ENCODE measurements at places on chromosomes 13 and 19.

DNA sequence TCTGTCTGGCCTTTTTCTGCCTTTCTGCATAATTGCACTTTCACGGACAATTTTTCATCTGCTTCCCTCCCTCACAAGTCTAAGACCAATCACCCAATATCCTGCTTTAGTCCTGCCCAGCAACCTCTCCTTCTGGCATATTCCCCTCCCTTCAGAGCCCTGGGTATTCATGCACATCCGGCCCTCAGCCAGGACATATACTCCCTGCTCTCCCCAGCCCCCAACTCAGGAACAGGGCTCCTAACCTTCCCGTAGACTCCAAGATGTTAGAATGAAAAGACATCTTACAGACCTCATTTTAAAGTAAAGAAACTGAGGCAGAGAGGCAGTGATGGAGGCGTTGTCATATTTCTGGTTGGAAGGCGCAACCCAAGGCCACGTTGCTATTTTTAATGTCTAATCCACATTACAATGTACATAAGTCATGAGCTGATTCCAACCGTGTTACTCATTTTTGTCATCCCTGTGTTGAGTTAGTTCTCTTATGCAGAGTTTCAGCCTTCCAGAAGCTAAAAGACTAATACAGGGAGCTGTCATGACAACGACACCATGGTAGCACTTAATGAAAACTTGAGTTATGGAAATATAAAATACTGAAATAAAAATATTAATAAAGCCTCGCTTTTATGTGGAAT, 209.2 kb downstream of the TSHZ3 start:
- no peak for DNase-seq

DNA sequence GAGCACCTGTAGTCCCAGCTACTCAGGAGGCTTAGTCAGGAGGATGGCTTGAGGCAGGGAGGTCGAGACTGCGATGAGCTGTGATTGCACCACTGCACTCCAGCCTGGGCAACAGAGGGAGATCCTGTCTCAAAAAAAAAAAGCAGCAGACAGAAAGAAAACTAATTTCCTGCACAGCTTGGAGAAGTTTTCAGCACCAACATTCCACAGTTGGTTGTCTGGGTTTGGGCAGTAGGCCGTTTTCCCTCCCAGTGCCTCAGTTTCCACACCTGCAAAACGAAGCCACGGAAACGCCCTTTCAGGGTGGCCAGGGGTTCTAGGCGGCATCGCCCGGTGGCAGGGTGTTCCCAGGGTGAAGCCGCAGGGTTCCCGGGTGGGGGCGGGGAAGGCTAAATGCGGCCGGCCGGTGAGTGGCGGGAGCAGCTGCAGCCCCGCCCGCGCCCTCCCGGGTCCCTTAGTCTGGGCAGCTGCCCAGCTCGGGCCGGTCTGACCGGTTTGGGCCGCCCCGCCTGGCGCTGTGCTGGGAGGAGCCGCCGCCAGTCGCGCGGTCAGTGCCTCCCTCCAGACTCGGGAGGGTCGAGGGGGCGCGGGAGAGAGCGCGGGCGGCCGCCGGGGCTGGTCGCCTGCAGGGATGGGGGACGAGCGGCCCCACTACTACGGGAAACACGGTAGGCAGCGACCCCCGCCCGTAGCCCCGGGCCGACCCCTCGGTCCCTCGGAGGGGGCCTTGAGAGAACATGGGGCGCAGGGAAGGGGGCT, at the start of gene SLC44A2:
Gene SLC44A2, plus strand, starts transcription at position 551 of the 759 bp plus-strand sequence. Its CDS starts 81 bp downstream, at position 632.
- no peak for DNase-seq

GRCh38 chr13:33624253-33624652, 193.7 kb upstream of the RFC3 start:
- DNase-seq, result no peak

DNA sequence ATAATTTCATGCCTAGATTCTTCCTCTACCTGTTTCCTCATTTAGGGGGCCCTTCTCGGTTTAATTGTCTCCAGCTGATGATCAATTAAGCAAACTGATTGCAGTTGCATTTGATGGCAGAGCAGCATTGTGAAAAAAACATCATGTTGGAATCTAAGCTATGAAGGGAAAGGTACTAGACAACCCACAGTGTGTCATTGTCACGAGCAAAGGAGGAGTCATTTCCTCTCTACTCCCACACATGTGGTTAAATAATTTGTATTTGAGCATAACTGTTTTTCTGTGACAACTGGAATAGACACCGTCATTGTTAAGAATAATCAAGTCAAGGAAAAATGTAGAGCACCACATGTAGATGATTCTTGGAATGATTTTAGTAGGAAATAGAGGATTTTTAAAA, 240.3 kb downstream of the DCT start:
- DNase-seq, result peak; percentile 5

- no peak for DNase-seq
Measured at GRCh38 chr19:20279516-20279915, 112.5 kb downstream of the ZNF486 start.

GRCh38 chr13:26230703-26231102, 8.6 kb upstream of the RNF6 start:
- DNase-seq, result no peak

DNA sequence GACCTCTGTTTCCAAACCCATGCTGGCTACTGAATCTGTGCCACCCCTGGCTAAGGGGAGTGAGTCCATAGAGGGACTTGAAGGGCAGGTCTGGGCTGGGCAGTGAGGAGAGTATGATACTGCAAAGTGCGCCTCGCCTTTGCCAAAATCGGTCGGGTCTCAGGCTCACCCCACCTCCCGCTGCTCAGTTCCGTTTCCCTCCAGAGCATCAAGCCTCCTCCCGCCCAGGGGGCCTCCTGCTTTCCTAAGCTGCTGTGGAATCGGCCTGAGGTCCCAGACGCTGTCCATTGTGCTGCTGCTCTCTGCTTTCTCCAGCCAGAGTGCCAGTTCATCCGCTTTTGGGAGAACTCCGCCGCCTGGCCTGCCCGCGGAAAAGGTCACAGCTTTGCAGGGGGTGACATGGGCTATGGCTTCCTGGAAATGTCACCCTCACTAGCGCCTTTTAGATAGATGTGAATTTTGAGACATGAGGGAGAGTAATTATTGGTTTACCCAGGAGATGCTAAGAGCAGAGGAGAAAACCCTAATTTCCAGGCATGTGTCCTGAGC, 1418.4 kb downstream of the UQCRFS1 start:
- peak; percentile 15 for DNase-seq

DNA sequence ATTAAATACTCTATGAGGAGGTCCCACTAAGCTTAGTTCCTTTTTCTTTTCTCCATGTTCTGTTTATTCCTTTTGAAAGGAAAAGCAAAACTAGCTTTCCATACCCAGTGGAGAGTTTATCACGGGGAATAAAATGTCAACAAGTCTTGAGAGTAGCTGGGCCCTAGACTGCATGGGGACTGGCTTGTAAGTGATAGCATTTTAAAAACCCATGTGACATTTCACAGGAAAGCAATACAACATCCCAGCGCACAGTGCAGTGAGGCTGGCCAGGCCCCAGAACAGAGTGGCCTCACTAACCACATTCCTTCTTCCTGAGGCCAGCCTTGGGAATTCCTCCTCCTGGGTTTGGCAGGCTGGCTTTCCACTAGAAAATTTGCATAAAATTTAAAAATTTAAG, 149.8 kb downstream of the DLEU7 start:
- no peak for DNase-seq

DNA sequence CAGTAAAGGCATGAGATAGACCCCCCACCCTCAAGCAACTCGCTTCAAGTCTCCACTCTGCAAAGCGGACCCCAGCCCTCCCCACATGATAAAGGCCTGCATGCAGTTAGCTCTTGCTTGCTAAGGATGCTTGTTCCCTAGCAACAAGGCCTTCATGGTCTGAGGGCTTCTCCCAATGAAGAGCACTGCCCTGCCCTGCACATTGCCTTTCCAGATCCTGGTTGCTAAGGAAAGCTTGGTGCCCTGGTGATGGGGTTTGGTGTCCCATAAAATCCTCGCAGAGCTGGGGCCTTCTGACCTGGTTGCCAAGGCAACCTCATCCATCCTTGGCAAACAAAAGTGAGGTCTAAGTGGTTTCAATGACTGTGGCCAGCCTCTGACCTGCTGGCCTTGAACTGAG, 6.0 kb downstream of the DBP start:
- no peak for DNase-seq

DNA sequence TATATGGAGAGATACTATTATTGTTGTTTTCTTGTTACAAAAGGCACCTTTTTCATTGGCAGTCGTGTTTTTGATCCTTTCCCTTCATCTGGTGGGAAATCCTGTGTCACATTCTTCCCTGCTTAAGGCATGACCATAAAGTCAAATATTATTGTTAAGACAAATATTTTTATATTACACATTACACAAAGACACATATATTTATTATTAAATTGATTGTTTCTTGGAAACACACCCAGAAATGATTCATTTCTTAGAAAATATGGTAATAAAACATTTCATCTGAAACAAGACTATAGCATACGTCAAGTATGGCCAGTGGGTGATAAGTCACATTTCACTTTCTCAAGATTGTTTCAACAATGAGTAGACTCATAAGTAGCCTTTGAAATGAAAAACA, 77.3 kb downstream of the KCTD12 start:
- DNase-seq, result no peak

DNA sequence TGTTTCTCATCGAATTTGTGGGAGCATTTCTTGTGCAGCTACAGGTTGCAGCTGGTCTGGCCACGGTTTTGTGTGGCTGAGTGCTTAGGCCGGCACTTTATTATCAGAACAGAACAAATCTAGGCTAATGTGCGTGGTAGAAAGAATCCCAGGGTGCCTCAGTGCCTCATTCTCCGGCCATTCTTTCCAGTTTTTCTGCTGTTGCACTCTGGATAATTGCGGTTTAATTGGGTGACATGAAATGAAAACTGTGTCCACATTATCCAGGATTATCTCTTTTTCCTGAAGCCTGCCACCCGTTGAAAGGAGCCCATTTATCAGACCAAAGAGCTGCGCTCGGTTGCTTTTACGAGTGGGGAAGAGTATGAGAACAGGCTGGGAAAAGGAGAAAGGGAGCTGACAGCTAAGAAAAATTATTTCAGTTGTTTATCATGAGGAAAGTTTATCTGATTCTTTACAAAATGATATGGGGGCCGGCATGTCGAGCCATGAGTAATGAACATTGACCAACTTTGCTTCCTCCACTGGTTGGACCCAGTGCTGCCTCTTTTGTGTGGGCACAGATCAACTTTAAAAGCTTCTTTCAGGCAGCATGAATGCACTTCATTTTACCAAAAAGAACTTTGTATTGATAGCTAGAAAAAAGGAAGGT, 117.0 kb upstream of the SOX21 start:
- no peak for DNase-seq

- no peak for DNase-seq
Measured at GRCh38 chr13:98523455-98524102, 53.3 kb downstream of the STK24 start.

DNA sequence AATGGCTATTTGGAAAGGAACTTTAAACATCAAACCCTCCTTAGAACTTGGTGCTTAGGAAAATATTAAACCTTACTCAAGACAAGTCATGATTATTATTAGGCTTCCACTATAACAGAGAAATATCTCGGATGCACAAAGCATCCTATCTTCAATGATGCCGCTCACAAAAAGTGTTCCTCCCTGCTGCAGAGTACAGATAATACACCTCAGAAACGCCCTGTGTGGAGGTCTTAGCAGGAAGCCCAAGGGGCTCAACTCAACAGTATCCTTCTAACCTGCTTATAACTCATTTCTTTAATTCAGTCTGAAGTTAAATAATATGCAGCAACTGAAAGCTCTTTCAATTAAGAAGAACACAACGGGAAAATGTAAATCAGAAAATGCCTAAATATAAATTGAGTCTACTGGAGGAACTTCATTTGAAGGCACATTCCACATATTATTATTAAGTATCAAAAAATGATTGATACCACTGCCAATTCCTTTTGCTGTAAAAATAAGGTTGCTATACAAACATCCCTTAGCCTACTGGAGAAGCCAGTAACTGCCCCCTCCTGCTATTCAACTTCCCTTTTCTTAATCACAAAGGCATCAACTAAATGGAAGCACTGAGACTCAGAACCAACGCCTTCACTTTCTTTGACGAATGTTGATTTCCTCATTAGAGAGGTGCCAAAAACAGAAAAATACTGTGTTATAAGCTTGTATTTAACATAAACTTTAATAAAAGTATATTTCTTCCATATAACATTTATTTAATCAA, 12.0 kb downstream of the ELF1 start:
- DNase-seq, result no peak

DNA sequence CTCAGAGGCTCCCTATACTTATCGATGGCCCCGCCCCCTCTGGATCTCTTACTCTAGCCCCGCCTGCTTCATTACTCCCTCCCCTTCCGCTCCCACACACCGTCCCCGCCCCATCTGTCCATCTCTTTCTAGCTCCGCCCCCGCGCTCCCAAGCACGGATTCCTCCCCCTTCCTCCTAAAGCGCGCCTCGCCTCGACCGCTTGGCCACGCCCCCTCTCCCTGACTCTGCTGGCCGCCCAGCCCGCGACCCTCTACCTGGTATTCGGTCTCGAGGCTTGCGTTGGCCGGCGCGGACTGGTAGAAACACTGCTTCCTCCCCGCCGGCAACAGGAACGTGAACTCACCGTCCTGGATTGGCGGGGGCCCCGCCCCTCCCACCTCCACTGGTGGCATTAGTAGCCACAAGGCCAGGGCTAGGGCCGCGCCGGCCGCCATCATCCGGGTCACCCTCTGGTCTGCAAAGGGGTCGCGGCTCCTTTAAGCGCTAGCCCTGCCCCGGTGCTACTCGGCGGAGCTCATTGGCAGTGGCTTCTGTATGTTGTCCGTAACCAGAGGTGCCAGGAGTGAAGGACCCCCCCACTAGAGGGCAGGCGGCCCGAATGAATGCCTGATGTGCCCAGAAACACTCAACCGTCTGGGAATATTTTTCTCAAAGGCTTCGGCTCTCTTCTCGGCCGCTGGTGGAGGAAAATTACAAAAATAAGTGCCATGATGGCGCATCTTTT, at the start of gene TMED1:
Gene TMED1, minus strand, starts transcription at position 459 of the 725 bp plus-strand sequence. Its CDS starts 21 bp downstream, at position 438.
- peak; percentile 99 for DNase-seq

DNA sequence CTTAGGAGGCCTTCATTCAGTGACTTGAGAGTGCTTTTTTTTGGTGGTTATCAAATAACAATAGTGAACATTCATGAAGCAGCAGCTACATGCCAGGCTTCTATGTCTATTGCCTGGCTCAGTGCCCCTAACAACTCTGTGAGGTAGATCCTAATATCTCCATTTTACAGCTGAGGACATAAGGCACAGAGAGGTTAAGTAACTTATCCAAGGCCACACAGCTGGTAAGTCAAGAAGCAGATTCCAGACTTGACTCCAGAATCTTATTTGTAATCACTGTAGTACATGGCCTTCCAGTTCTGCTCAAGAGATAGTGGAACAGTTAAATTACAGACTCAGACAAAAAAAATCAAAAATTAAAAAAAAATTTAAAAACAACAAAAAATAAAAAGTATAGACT, 26.8 kb downstream of the CKM start:
- DNase-seq, result no peak

- DNase-seq, result no peak
Measured at GRCh38 chr19:23519031-23519430, 123.8 kb upstream of the ZNF91 start.

GRCh38 chr19:35430409-35431144, 17.5 kb upstream of the FFAR2 start:
- no peak for DNase-seq

DNA sequence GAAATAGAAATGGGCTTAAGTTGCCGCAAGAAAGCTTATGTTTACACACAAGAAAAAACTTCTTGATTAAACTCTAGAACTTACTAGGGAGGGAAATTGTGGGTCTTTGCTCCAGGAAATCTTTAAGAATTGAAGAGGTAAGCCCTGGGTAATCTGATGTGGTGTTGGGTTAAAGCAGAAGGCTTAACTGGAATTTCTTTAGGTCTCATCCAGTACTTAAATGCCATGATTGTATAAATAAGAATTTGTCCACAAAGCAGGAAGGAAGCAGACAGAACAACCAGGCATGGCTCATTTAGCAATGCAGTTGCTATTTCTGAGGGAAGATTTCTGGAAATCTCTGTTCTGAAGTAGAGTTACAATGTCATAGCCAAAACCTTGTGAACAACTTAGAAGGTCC, 360.4 kb downstream of the KLF5 start:
- DNase-seq, result no peak

Measured in stimulated activated CD4-positive, alpha-beta T cell treated with anti-CD3 and anti-CD28 coated beads, Interleukin-1b, Interleukin-23, amount 100 ng/mL, for 48 hours (primary cell).